ENCODE measurements at places on chromosomes 13 and 19.

DNA sequence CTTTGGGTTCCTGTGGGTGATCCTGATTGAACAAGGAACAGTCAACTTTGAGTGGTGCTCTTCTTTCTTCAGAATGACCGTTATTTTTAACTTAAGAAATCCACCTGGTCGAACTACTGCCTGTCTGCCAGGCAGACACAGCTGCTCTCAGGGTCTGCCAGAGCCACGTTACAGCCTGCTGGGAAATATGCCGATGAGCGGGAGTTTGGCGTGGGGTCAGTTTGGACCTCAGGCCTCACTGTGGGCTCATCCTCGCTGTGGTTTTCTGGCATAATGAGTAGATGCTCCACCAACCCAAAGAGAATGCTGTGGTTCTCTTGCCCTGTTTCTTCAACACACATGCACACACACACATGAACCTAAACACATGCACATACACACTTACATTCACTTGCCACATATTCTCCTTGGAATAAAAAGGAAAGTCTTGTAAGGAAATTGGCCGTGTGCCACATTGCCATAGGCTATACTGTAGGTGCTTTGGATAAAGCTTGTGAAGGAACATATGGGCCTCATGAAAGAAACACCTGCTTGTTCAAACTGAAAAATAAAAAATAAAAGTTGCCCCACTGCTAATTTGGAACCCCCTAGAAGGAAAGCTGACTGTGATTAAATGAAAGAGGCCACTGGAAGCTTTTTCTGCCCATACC, 598.7 kb upstream of the KLF12 start:
- no peak for DNase-seq

DNA sequence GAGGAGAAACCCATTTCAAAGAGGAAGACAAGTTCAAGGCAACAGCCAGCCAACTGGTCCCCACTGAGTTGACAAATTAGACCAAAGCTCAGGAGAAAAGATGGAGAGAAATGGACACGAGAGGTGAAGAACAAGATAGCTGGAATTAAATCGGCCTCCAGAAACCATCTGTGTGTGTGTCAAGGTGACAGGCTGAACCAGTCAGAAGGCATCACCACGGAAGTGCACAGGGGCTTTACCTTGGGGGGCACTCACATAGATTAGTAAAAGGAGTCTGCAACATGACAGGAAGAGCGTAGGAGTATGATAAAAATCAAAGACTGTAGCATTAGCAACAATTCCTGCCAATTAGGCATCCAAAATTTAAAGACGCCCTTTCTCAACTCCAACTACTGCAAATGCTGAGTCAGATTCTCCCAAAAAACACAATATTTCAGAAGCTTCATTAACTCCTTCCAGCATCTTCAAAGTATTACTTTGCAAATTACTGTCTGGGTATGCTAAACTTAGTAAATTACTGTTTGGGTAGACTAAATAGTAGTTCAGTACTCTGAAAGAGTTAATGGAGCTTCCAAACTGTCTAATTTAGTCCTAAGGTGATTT, 66.2 kb downstream of the FOXO1 start:
- no peak for DNase-seq

- DNase-seq: no peak
These were observed 112.3 kb downstream of the AKAP11 start for GRCh38 chr13:42384265-42384664.

DNA sequence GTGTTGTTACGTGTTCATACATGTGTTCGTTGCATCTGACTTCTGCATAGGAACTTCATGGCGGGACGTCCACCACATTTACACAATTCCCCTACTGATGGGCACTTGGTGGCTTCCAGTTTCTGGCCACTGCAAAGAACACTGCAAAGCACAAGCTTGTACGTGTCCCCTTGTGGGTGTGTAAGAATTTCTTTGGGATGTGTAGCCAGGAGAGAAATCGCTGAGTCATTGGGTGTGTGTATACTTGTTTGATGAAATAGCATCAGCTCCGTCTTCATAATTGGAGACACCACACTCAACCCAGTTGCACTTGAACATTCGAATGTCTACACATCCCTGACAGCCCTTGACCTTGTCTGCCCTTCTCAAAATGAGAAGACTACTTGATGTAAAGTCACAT, 19.2 kb downstream of the KLK5 start:
- DNase-seq: no peak

DNA sequence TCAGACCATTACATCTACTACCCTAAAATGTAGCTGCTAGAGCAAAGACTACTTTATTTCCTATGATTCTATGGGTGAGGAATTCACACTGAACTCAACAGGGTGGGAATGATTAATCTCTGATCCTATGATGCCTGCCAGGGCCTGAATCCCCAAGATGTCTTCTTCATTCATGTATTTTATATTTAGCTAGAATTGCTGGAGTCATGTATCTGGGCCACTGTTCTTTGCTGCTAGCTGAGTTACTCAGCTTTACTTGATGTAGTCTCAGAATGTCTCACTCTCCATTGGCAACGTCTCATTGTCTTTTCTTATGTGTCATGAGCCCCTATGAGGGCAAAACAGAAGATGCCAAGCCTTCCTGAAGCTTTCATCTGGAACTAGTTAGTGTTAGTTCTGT, 21.1 kb downstream of the ZNF582 start:
- DNase-seq: no peak

- no peak for DNase-seq
These were observed 10.6 kb downstream of the FBXL3 start for GRCh38 chr13:77016251-77016812.

- no peak for DNase-seq
These were observed 40.6 kb downstream of the WDFY2 start for GRCh38 chr13:51624695-51625345.

- no peak for DNase-seq
These were observed 106.1 kb upstream of the DOCK9 start for GRCh38 chr13:99083981-99084380.

- DNase-seq: no peak
These were observed 533.9 kb downstream of the DCT start for GRCh38 chr13:93945621-93946020.

GRCh38 chr19:50178320-50178719, 15.2 kb upstream of the IZUMO2 start:
- DNase-seq: no peak

DNA sequence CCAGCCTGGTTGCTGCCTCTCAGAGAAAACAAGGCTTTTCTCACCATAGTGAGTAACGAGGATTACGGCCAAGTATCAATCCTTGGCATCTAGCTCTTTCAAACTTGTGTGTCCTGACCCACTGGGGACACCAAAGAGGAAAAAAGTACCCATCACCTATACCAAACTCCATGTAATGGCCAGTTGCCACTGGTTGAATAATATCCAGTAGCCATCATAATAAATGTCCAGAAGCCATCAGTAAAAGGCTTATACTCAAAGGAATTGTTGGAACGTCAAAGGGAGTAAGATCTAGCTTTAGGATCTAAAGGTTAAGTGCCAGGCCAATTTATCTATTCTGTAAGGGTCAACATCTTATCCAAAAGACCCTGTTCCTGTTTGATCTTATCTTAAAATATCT, 91.1 kb downstream of the PTPRS start:
- no peak for DNase-seq

DNA sequence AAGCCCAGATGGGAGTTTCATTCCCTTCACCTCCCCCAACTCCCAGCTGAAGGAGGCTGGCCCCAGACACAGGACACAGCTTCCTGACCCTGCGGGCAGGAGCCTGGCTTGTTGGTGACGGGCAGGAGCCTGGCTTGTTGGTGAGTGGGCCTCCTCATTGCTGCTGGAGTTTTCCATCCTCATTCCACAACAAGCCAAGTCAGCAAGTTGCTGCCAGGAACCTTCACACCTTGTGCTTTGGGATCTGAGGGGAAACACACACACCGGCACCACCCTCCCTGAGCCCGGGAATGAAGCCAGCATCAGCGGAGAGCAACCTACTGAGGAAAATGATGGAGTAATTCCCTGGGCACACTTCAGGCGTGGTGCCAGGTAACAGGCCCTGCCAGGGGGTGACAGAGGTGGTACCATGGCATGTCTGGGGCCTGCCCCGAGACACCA, 74.9 kb downstream of the ALOX5AP start:
- no peak for DNase-seq
